ENCODE measurements at places on chromosomes 12 and 14.

DNA sequence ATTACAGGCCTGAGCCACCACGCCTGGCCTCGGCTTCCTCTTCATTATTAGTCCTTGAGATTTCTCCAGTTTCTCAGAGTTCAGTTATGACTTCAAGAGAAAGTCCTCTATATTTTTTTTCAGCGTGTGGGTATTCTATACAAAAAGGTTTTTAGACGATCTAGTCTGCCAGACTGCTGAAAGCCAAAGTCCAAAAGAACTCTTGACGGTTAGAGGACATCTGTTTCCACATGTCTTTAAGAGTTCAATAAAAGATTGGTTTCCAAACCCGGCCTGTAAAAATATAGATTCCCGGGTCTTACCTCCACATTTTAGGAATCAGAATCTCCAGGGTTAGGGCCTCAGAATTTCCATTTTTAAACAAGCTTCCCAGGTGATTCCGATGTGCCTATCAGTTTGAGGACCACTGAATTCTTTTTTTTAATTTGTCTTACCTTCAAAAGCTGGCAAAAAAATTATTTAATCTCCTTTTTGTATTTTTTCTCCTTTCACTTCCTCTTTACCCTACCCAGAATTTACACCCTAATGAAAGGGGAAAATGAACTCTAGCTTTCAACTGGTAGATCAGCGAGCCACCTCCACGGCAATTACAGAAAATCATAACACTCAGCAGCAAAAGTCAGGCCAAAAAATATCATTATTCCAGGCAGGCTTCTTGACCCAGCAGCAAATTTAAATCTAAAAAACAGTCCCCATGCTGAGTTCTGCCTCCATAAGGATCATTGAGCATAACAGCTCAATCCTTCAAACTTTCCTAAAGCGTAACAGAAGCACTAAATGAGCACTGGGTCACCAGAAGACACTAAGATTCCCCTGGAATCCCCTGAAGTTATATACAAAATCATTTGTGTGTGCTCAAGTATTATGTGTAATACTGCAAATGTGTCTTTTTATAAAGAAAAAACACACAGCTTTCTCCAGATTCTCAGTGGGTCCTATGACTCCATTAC is 8.7 kb downstream of the NT5DC3 start:
- no peak for DNase-seq

GRCh38 chr12:39441189-39441962 is 1.5 kb downstream of the KIF21A start:
- no peak for DNase-seq

DNA sequence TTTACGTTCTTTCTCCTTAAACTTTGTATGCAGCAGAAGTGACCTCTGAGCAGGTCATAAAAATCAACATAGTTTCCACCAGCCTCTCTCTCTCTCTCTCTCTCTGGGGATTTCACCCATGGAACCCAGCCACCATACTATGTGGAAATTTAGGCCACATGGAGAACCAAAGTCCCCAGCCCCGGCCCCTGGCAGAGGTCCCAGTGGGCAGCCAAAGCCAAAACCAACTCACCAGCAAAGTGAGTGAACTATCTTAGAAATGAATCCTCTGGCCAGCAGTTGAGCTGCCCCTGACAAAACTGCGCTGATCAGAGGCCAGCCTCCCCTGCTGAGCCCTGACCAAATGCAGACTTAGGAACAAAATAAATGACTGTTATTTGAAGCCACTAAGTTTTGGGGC is 9.2 kb downstream of the DUSP6 start:
- DNase-seq: no peak

- no peak for DNase-seq
Measured at GRCh38 chr12:130224613-130225012, 62.3 kb downstream of the FZD10 start.

- DNase-seq: no peak
Measured at GRCh38 chr12:131002216-131002631, 48.5 kb downstream of the ADGRD1 start.

GRCh38 chr12:67148265-67148664 is 120.9 kb upstream of the CAND1 start:
- DNase-seq: no peak

DNA sequence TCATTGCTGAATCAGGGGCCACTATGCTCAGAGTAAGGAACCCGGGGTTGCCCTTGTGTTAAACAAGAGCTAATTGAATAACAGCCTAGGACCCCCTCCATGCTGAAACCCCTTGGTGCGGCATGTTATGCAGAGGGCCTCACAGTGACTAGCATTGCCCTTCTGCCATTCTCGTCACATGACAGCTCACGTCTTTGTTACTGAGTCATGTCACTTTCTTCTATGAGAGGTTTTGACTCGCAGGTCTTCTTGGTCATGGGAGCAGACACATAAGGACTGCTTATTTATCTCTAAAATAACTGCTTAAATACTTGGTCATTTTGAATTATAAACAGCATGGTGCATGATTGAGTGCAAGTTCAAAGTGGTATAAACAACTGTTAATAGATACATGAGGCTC is 24.9 kb downstream of the TCTN1 start:
- no peak for DNase-seq

GRCh38 chr12:120490833-120491512 is 4.9 kb upstream of the DYNLL1 start:
- DNase-seq: no peak

GRCh38 chr14:55107766-55108554 is 21.1 kb upstream of the LGALS3 start:
- DNase-seq: no peak

GRCh38 chr14:101116486-101117130 is 213.1 kb upstream of the RTL1 start:
- DNase-seq: no peak

- DNase-seq: no peak
Measured at GRCh38 chr14:68384335-68384734, 408.5 kb downstream of the ZFP36L1 start.

- no peak for DNase-seq
Measured at GRCh38 chr12:47190271-47190750, 110.6 kb upstream of the AMIGO2 start.
